ENCODE measurements at places on chromosomes 11 and 22.
A peak's percentile ranks its signal among the peaks of the same experiment; 100 is the strongest.

DNA sequence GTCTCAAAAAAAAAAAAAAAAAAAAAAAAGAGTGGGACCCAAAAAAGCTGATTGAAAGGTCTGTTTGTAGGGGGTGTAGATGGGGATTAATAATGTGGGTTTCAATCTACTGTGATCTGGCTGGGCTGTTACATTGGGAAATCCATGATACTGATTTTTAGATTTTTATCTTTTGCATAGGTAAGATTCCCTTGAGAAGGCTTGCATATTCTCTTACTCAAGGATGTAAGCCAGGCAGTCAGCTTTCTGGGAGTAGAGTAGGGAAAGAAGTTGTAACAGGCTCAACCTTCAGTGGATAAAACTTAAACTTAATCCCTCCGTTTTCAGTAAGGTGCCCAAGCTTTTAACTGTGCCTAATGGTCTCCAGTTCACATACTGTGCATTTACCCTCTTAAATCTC, 1.9 kb upstream of the CHEK1 start:
- DNase-seq: no peak

DNA sequence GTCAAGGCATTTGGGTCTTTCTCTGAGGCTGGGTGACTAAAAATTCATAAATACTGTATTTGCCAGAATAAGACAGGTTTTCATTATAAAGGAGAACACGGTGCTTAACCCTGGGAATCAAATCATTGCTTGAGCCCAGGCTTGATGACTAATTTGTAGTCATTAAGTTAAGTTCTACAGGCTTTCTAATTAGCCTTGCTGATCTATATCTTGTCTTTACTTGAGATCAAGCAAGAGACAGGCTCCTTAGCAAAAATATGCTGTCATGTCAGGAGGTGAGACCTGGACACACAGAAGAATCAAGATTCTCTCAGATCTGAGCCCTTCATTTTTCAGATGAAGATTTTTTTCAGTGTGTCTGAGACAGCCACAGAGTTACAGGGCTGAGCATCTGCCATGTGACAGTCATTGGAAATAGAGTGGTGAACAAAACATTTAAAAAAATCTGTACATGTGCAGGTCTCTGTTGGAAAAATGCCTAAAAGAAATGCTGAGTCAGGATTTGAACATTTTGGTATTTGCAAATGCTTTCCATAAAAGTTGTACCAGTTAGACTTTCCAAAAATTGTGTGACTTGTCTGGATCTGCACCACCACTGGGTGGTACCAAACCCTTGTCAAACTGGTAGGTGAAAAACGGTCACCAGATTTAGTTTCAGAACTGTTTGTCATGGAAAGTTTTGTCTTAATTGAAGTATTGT, 14.6 kb downstream of the ACAT1 start:
- no peak for DNase-seq

DNA sequence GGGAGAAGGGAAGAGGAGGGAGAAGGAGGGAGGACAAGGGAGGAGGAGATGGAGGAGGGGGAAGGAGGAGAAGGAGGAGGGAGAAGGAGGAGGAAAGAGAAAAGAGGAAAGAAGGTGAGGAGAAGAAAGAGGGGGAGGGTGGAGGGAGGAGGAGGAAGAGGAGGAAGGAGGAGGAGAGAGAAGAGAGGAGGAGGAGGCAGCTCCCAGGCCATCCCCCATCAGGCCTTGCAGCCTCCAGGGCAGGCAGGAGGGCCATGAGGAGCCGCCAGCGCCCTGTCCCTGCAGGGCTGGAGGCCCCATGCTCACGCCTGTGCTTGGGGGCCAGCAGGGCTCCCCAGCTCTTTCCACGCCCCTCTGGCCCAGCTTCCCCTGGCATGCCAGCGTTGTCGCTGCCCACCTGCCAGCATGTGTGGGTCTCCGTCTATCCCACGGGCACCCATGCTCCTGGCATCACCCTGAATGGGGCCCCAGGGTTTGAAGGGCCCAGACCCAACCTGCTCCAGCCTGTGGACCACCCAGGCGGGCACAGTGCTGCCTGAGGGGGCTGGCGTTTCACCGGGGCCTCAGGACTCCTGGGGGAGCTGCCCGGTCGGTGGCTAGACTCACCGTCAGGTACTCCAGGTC, 5.2 kb downstream of the TSPAN32 start:
- DNase-seq: no peak

- DNase-seq: no peak
Observed at GRCh38 chr11:86703987-86704386, 31.6 kb upstream of the ME3 start.

DNA sequence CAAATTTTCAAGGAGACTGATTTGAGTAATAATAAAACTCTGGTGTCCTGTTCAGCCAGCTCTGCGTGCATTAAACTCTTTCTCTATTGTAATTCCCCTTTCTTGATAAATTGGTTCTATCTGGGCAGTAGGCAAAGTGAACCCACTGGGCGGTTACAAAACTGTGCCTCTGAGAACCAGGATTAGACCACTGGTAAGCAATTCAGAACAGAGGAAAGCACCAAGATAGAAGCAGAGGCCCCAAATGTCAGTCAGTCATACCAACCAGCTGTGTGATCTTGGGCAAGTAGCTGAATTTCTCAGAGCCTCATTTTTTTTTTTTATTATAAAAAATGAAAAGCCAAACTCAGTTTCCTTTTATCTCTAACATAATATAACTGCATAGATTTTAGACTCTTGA, 54.9 kb downstream of the TRIM44 start:
- no peak for DNase-seq

DNA sequence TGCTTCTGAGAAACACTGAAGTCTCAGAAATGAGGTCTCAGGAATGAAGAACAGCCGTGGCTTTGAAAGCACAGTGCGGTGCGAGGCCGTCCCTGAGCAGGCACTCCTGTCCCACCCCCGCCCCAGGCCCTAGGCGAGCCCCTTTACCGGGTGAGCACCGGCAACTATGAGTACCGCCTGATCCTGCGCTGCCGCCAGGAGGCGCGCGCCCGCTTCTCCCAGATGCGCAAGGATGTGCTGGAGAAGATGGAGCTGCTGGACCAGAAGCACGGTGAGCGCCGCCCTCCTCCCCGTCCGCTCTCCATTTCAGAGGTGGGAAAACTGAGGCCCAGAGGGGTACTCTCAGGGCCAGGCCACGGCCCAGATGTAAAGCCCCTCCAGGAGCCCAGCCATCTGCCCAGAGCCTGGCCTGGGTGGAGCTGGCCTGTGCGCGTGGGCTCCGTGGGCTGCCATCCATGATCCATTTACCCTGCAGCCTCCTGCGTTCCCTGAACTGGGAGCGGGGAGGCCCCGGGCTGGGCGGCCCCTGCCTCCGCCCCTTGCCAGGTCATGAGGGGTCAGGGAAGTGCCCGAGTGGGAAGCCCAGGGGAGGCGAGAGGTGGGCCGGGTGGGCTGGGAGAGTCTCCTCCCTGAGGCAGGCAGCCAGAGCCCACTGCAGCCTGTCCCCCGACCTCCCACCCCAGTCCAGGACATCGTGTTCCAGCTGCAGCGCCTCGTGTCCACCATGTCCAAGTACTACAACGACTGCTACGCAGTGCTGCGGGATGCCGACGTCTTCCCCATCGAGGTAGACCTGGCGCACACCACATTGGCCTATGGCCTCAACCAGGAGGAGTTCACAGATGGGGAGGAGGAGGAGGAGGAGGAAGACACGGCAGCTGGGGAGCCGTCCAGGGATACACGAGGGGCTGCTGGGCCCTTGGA, 9.5 kb downstream of the SLC16A8 start:
- DNase-seq: no peak

DNA sequence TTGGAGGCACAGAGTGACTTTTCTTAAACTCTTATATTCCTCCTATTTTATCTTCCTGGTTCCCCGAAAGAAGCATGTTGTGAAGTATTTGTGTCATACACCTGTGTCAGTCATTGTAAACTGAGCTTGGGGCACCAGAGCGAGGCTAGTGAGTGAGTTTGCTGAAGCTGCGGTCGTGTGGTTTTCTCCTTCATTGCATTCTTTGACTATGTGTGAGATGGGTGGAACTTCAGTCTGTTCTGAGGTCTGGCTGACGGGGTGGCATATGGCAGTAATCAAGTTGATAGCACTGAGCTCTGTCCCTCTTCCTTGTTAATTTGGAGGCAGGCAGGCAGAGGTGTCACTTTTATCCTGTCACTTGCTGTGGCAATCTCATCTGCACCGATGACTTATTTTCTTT, 4.2 kb downstream of the VPS26B start:
- DNase-seq: no peak

DNA sequence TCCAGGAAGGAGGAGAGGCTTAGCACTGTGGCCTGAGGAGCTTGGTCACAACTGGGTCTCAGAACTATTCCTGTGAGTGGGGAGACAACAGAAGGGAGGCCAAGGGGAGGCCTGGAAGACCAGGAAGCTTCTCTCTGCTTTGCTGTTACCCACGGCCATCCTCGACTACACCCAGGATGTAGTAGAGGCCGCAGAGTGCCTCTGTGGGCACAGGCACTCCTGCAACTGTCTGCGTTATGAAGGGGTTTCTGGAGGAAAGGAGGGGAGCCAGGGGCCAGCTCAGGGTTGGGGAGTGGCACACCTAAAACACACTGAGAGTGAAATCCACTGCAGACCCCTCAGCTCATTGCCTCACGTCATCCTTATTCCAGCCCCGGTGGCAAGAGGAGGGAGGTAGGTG, 3.8 kb upstream of the MFRP start:
- DNase-seq: no peak

DNA sequence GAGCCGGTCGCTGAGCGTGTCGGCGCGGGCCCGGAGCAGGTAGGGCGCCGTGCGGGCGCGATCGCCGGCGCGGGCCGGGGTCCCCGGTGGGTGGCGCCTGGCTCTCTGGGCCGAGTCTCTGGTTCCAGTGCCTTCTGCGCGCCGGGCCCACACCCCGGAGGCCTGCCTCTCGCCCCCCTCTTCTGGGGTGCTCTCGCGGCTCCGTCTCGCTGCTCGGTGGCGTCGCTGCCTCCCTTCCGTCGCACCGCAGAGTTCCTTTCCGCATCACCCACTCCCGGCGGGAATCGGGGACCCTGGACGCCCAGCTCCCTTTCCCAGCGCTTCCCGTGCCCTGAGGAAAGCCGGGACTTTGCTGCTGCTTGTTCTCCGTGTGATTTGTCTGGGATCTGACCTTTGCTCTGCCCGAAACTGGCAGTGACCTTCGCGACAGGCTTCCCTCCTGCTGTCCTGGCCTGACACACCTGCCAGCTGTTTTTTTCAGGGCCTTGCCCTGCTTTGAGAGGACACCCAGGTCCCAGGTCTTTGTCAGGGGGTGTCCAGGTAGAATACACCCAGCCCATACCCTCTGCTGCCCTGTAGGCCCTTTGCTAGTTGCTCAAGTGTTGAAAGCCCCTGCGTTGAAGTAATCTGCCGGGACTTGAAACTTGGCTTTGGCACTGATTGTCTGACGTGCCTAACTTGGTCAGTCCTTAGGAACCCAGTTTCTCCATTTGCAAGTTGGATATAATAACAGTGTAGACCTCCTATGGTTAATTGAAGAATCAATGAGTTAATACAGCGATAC, 711 bp downstream of the FDX1 start:
- DNase-seq: no peak

DNA sequence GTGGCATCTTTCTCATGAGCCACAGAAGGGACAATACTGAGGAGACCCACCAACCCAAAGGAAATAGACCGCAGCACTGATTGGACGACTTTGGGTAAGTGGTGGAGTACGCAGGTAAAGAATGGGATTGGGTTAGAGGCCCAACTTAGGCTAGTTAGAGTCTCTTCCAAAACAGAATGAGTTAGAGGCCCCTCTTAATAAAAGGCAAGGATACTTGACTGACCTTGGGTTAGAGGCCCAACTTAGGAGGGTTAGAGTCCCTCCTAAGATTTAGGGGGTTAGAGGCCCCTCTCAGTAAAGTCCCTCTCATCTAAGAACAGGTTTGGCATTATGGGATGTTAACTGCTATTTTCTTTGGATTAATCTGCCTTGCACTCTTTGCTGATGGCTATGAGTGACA, 24.6 kb downstream of the CCKBR start:
- DNase-seq: no peak

- no peak for DNase-seq
Observed at GRCh38 chr11:113655771-113656170, 50.3 kb downstream of the TMPRSS5 start.

DNA sequence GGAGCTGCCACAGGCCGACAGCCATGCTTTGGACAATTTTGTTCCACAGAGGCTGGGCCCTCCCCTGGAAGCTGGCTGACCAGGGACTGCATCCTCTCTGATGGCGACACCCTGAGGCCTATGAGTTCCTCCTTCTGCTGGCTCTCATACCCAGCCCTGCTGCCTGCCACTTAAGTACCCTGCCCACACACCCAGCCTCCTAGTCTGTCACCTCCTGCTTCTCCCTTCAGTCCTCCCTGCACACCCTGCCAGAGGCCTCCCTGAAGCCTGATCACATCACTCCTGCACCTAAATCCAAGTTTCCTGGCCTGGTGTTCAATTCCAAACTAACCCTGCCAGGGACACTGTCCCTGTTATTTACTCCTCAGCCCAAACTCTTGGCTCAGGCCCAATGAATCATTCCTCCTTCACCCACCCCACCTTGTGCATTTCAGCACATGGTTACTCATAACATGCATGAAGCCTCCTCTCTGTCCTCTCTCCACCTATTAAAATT, 136.7 kb upstream of the NECTIN1 start:
- no peak for DNase-seq

DNA sequence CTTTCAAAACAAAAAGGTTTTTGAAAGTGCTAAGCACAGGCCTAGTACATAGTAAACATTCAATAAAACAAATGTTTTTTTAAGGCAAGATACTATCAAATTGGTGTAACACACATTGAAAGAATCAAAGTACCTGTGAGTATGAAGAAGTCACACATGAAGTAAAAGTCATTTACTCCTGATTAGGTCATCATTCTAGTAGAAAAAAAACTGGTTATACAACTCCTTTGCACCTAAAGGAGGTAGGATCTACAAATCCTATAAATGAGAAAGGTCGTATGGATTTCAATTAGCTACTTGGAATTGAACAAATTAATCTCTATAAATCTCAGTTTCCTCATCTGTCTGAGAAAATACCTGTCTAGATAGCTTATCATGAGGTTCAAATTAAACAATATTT, 80.8 kb downstream of the SIK3 start:
- peak; percentile 69 for DNase-seq
